Frontal cortex (tissue), 4 donors: ENCODE measurements at places on chromosomes 1 and 21. TPM values are rescaled to one million over a fixed set of nuclear protein-coding genes. Genes with fewer than 3 reads are reported as not detected.

Gene ACOT11
- total RNA-seq = 1.2 TPM

Gene KIAA0319L
- total RNA-seq = 34.2 TPM

Gene KRTAP21-2
- total RNA-seq = not detected

Gene VASH2
- 28.1 TPM for total RNA-seq

Gene TFF3
- total RNA-seq = not detected

Gene TGFB2
- 19.6 TPM for total RNA-seq

Gene FMO2
- 0.41 TPM for total RNA-seq

Gene AMY1A
- total RNA-seq = not detected

Gene GBP6
- total RNA-seq = under 0.01 TPM

Gene MAP1LC3C
- total RNA-seq = 0.82 TPM

Gene INTS7
- 39.9 TPM for total RNA-seq

Gene CD244
- not detected for total RNA-seq

Gene IGSF21
- 31.0 TPM for total RNA-seq

Gene ZNF593
- 11.0 TPM for total RNA-seq

Gene ELAPOR1
- 15.9 TPM for total RNA-seq

Gene FAM72D
- total RNA-seq = 0.41 TPM

Gene GJA8
- total RNA-seq = not detected

Gene ACTL8
- under 0.01 TPM for total RNA-seq

Gene CENPS
- total RNA-seq = 11.0 TPM
